ENCODE measurements at places on chromosomes 11 and 22. TPM values are rescaled to one million over a fixed set of nuclear protein-coding genes. Genes with fewer than 3 reads are reported as not detected.

Gene FGF4
- total RNA-seq, result not detected

DNA sequence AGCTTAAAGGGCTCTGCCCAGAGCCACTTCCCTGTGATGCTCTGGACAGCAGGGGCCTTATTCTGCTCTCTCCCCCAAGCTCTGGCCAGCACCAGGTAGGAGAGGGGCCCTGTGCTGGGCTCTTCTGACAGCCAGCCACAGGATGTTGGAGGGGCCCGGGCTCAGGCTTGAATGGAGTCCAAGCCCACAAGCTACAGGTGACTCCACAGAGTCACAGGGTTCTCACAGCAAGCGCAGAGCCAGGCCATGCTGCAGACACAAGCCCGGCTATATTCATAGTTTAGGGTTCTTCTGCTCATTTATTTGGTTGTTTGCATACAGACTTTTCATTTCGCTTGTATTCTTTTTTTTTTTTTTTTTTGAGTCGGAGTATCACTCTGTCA is 1392.8 kb downstream of the BRD1 start:
- no peak for DNase-seq
- H3K36me3 ChIP-seq, result no peaks in the 10 kb centered on the region
- peaks cover 76% of the 10 kb centered on the region for H3K27me3 ChIP-seq
- H3K27ac ChIP-seq, result no peak overlapping the region

Gene OR51B5
- not detected for total RNA-seq

- peaks cover 3% of the 10 kb centered on the region for H3K4me1 ChIP-seq
- H3K4me3 ChIP-seq, result no peak overlapping the region
- no peaks in the 10 kb centered on the region for H3K36me3 ChIP-seq
- DNase-seq, result no peak
- H3K27me3 ChIP-seq, result no peaks in the 10 kb centered on the region
Observed at GRCh38 chr11:1772270-1773130, 8.8 kb upstream of the CTSD start.

Gene C1QTNF6
- 1.3 TPM for total RNA-seq

Gene WT1
- total RNA-seq, result 2.0 TPM

Gene SEC14L2
- 1.2 TPM for total RNA-seq
